ENCODE measurements at places on chromosomes 11 and 22.

- DNase-seq: no peak
These were observed 87.1 kb upstream of the CSNK2A3 start for GRCh38 chr11:11440144-11440543.

- no peak for DNase-seq
These were observed 58.7 kb upstream of the SLN start for GRCh38 chr11:107770551-107770951.

DNA sequence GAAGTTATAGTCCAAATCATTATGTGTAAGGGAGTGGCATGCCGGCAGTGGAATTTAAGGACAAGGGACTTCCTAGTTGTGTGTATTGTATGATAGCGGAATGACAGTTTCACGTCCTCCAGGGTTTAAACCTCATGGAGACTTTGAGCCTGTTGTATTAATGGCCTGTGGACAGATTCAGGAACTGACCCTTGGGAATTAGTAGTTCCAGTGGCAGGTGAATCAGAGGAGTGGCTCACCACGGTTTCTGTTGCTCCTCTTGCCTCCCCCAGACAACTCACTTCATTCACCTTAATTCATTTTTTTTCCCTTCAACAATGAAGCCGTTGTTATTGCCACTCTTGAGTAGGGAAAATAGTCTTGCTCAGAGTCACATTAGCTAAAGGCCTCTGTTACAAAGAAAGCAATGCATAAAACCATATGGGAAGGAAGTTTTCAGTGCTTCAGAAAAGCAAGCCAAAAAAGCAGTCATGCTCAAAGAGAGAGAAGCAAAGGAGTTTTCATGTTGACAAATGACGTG is 22.6 kb downstream of the AMOTL1 start:
- no peak for DNase-seq

GRCh38 chr11:111460856-111461255 is 51.3 kb downstream of the BTG4 start:
- DNase-seq: no peak

GRCh38 chr11:45745065-45745811 is 59.7 kb upstream of the SLC35C1 start:
- DNase-seq: no peak

GRCh38 chr11:115506954-115507675 is 2.9 kb upstream of the CADM1 start:
- no peak for DNase-seq

DNA sequence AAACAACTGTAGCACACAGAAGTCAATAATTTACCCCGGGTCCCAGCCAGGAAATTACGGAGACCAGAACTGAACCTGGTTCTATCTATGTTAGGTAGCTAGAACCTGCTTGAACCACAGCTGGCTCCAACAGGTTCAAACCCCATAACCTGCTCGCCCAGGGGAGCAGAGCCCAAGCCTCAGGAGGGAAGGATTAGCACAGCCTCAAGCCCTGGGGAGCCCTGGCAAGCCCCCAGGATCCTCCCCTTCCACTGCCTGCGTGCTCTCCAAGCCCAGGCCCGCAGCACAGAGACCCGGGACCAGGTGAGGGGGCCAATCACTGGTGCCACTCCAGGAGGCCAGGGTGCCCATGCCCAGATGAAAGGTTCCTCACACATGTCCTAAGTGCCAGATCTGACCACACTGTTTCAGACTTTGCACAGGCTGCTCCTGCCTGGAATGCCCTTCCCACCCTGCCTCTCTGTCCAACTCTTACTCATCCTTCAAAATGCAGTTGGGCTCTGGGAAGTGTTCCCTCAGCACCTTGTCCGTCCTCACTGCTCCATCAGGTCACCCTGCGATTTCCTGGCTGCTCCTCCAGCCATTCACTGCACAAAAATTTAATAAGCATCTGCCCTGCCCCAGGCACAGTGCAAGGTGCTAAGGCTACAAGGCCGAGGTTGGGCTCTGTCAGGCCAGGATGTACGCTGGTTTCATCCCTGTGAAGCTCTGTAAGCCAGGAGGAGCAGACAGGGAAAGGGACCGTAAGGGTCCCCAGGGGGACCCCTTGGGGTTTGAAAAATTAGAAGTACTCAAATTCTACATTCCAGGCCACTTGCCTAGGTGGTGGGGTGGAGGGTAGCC is 32.2 kb downstream of the ARRB1 start:
- DNase-seq: no peak

DNA sequence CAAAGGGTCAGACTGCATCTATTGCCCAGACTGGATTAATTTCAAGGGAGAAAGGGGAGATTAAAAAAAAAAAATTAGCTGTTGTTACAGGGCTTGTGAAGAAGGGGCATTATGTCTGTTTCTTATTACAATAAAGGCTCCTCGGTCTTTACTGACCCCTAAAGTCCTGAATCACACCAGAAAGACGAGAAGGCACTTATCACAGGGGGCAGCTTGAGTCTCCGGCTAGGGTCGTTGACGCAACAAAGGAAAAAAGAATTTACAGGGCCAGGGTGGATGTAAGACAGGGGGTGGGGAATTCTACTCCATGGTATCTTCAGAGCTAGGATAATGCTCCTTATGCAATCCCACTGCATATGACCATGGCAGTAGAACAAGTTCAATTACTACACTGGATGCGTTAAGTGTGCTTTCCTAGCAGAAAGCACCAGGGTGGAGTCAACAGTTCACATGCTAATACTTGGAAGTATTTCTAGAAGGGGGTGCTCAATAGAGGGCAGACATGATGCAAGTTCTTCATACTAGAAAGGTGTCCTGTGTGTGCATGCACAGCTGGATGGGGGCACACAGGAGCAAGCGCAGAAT is 16.5 kb downstream of the DDX17 start:
- no peak for DNase-seq

- no peak for DNase-seq
These were observed 82.9 kb upstream of the UBASH3B start for GRCh38 chr11:122572592-122572991.

- no peak for DNase-seq
These were observed 211.1 kb upstream of the MTNR1B start for GRCh38 chr11:92758241-92758780.
